ENCODE measurements at places on chromosomes 3 and 15.

DNA sequence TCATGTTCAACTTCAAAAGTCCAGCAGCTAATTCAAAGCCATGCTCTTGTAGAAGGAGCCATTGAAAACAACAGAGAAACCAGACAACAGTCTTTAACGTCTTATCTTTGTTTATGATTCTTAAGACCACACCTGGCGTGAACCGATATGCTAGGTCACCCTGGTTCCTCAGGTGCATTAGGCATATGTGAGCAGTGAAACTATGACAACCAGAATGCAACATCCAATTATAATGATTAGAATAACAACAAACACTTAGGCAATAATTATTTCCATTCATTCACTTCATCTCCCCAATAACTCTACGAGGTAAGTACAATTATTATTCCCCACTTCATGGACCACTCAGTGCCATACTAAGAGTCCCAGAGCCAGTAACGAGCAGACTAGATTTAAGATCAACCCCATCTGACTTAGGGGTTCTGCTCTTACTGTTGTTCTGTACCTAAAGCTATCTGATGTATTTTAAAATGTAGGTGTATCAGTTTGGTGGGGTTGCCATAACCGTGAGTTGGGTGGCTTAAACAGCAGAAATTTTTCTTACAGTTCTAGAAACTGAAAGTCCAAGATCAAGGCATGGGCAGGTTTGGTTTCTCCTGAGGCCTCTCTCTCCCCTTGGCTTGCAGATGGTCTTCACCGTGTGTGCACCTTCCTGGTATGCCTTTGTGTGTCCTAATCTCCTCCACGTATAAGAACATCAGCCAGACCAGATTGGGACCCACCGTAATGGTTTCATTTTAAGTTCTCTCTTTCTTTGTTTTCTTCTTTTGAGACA lies 997.8 kb upstream of the CFAP20DC start:
- no peak for DNase-seq

DNA sequence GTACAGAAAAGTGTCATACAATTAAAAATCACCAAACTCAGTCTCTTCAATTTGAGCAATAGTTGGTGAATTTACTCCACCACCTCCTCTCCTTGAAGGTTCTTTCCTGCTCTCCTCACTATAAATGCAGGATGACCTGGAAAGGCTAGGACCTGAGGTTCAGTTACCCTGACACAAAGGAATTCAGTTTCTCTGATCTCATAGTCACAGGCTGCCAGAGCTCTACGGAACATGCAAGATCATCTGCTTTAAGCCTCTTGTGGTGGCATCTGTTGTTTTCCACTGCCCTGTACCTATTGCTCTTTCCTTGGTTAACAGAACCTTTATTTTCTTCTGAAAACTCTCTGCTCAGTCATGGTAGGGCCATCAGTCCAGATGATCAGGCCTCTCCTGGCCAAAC lies 4.9 kb upstream of the TP63 start:
- DNase-seq: no peak

DNA sequence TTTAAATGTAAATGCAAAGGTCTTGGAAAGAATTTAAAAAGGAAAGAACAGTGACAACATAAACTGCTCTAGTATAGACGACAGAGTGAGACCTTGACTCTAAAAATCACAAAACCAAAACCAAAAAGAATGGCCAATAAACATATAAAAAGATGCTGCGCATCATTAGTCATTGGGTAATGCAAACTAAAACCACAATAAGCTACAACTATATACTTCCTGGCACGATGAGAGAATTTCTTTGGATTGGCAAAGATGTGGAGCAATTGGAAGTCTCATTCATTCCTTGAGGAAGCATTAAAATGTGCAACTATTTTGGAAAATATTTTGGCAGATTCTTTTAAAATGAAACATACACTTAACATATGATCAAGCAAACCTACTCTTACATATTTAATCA lies 98.7 kb upstream of the ZPLD1 start:
- no peak for DNase-seq

GRCh38 chr3:111326144-111326995 lies 215.6 kb upstream of the CD96 start:
- DNase-seq: peak; percentile 93

DNA sequence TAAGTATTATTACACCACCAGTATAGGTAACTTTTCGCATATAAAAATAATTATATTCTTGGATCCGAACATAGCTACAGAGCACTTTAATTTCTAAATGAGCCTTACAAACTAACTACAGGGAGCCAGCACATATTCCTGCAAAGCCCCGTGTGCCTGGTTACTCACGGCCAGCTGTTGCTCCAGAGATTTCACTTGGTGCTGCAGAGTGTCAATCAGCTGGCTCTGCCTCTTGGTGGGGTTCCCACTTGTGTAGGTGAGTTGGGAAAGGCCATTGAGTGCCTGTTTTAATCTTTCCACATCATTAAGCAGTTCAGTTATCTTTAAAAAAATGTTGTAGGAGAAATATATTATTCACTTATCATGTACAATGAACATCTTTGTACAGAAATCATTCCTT lies 98.9 kb downstream of the UACA start:
- DNase-seq: no peak

GRCh38 chr3:31635545-31635944 lies 102.8 kb downstream of the STT3B start:
- DNase-seq: no peak

DNA sequence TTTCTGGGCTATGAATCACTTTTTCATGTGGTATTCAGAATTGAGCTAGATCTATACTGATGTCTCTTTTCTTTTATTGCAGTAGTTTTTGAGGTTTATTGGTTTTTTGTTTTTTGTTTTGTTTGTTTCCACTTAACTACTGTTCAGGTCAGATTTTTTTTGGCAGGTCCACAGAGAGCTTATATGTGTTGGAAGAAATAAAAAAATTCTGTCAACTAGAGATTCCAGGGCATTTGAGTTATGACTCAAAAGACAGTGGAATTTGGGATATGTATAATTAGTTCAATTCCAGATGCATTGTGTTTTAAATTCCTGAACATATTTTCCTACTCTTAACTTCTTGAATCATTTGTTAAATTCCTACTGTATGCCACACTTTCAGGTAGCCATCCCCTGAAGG lies 727.2 kb downstream of the SI start:
- DNase-seq: peak; percentile 3

- DNase-seq: no peak
Observed at GRCh38 chr3:557972-558371, 361.4 kb downstream of the CHL1 start.

GRCh38 chr3:138850151-138850550 lies 15.4 kb upstream of the PIK3CB start:
- DNase-seq: no peak

DNA sequence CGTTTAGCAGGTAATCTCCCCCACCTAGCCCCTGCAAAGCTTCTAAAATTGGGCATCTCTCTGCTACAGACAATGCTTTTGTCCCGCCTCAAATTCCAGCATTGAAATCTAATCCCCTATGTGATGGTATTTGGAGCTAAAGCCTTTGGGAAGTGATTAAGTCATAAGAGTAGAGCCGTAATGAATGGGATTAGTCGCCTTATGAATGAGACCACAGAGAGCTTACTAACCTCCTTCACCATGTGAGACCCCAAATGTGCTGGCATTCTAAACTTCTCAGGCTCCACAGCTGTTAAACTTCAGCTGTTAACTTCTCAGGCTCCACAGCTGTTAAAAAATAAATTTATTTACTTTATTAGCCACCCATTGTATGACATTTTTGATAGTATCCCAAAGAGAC lies 374.2 kb upstream of the BCHE start:
- DNase-seq: no peak

DNA sequence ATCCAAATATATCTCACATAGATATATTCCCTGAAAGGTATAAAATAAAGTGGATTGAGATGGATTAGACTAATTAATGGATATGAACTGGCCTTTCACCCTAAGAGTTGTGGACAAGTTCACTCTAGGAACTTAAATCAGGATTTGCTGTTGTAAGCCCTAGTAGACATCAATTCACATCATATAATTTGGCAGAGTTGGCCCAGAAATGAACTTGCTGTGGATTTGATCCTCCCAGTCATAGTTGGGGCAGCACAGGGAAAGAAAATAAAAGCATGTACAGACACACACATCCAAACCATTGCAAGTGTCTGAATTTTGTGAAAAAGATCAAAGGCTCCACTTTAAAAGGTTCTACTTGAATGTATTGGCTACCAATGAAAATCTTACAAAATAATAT lies 734.7 kb upstream of the NR2F2 start:
- no peak for DNase-seq

DNA sequence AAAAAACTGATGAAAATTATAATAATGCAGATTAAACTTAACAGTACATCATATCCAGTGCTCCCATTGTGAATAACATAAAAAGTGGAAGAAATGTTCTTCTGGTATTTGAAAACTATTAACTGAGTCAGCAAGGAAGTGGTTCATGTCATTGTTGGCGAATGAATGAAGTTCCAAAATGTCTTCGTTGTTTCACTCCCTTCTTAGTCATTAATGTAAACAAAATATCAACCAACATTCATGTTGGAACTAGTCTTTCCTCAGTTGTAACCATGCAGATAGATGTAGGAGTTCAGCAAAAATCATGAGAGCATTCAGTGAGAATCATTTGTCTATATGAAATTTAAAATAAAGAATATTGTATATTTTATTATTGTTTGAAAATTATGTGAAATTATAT lies 44.1 kb upstream of the ICE2 start:
- DNase-seq: no peak

- no peak for DNase-seq
Observed at GRCh38 chr3:127387556-127388153, 99.8 kb upstream of the PRR20G start.

DNA sequence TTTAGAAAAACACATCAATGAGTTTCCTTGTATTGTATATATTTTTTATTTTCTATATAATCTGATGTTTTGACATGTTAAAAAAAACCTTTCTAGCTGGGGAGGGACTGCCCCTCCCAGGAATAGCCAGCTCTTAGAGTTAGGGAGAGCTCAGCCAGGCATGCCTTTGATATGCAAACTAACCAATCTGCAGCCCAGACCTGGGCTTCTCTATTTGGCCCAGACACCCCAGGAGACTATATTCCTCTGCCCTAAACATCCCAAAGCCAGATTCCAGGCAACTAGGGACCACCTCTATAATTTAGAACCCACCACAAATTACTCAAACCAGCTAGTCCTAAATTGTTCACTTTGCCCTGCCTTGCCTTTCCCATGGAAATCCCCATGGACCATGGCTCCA lies 390.9 kb upstream of the ADAMTS9 start:
- DNase-seq: no peak

DNA sequence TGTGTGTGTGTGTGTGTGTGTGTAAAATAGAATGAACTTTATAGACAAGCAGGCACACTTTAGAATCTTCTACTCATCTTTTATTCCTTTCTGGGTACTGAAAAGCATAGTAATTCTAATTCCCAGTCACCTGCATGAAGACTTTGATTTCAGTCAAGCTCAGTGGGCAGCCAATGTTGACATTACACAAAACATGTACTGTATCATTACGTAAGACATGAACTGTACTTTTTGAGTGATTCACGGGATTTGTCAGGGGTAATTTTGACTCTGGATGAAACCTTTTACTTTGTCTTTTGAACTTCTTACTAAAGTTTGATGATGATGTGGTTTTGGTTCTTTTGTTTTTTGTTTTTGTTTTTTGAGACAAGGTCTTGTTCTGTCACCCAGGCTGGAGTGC lies 38.8 kb downstream of the PTPRG start:
- DNase-seq: no peak

DNA sequence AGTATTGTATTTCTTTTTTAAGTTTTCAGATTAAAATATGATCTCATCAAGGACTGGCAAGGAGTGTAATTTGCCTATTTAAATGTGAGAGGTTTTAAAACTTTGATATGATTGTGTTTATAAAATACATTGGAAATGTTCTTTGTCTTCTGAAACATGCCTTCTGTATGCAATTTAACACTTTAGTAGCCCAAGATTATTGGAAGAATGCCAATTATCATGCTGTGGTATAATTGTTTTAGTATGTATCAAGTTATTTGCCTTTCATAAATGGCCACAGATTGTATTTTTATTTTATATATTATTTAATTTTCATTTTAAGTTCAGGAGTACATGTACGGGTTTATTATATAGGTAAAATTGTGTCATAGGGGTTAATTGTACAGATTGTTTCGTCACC lies 31.7 kb downstream of the ECT2 start:
- no peak for DNase-seq

GRCh38 chr15:84590406-84590805 lies 10.4 kb upstream of the ZSCAN2 start:
- DNase-seq: no peak

GRCh38 chr15:74884428-74885223 lies 5.2 kb upstream of the MPI start:
- DNase-seq: no peak

GRCh38 chr15:66565141-66565641 lies 607 bp downstream of the LCTL start:
- DNase-seq: no peak

- DNase-seq: no peak
Observed at GRCh38 chr3:49779358-49780079, 6.8 kb downstream of the IP6K1 start.

- no peak for DNase-seq
Observed at GRCh38 chr3:80408030-80408721, 640.4 kb upstream of the ROBO1 start.

GRCh38 chr15:31504462-31504839 lies 177.8 kb downstream of the KLF13 start:
- no peak for DNase-seq

Measured in fibroblast of skin of left biceps (primary cell).